NCI-H446 treated with DMSO at 0.1 percent for 48 hours (cell line): ENCODE measurements at places on chromosomes 6 and 20.

GRCh38 chr6:31538805-31539400 lies 2.9 kb downstream of the DDX39B start:
- DNase-seq: no peak

GRCh38 chr20:56245761-56246160 lies 2.8 kb upstream of the MC3R start:
- DNase-seq: no peak

DNA sequence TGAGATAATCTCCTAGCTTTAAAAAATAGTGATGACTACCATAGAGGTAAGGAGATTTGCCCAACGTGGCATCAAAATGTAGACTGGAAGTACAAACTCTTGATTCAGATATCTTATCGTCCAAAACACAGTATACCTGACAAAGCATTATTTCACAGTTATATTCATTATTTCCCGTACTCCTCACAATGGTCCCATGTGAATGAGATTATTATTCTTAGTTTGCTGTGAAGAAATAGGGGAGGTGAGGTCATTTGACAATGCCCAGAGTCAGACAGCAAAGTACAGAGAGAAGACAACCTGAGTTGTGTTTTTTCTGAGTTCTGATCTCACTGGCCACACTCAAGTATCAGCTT lies 1.2 kb upstream of the TFB1M start:
- DNase-seq: no peak

DNA sequence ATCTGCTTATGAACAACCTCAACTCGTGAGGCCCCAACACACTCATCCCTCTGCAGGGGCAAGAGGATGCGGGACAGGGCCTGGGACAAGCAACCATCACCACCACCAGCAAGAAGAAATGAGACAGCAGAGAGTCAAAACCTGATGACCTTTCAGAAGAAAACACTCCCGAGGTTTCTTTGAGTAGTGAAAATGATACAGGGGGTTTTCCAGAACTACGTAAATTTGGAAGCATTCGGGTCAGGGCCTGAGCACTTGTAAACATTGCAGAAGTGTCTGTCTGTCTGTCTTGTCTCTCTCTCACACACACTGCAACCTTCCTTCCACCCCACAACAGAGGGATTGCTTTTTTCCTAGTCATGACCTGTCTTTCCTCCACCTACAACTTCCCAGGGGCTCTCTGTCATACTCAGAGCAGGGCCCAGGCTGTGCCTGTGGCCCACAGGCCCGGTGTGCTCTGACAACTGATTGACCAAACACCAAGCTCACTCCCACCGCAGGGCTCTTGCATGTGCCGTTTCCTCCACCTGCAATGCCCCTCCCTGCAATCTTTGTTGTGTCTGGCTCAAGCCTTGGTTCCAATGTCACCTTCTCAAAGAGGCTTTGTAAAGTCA lies 90.9 kb downstream of the BMP7 start:
- DNase-seq: no peak

DNA sequence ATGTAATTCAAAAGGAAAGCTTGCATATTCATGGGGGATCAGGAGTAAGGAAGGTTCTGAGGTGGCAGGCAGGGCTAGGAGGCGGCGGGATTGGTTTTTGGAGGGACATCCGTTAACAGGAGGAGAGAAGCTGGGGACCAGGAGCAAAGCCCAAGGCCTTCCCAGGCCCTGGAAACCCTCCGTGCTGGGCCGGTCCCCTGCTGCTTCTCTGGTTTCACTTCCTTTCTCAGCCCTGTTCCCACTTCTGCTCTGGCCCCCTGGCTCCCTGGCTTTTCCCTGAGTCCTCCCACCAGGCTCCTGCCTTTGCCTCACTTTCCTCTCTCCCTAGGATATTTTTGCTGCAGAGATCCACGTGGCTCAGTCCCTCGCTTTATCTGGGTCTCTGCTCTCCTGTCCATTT lies 26.4 kb upstream of the SALL4 start:
- no peak for DNase-seq

DNA sequence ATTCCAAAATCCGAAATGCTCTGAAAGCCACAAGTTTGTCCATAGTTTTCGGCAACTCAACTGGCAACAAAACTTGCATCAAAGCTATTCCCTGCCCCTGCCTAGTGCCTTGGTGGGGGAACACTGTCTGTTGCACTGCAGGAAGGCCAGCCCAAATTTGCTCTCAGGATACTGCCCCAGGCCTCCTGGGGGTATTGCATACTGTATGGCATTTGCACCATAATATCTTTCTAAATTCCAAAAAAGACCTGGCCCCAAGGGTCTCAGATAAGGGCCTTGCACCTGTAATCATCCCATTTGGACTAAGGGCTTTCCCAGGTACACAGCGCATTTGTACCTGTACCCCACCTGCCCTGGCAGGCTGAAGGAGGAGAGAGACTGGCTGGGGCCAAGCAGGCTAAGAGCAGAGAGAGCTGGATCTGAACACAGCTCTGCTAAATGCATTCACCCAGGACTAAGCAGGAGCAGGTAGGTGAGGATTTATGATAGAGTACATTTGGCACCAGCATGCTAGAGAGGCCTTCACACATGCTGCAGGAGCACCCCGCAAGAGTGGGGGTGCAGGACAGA lies 4.0 kb upstream of the GRM4 start:
- DNase-seq: no peak

DNA sequence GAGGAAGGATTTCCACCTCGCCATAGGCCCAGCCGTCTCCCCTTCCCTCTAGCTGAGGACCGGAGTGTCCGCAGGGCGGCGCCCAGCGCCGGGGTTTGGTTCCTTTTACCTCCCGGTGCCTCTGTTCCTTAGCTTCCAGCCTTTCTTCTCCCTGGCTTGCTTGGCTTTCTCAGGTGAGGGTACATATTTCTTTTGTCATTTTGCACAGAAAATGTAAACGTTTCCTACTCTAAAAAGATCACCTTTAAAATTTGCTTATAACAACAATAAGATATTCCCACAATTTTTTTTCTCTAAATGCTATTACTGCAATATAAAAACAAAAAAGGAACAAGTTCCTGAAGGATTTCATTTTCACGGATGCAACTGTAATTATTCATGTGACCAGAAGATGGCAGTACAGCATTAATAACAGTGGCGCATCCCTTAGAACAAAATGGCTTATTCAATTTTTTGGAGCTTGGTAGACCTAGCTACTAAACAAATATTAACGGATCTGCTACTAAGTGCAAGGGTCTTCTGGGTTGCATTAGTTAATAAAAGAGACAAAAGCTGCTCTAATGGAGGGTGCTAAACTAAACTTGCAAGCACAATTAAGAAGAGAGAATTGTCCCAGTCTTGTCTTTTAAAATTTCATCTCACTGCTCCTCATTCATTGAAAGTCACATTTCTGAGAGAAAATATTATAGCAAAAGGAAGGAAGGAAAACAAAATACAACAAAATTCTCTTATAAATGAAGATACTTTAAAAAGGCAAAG lies 172.9 kb downstream of the ADGRG6 start:
- DNase-seq: peak; percentile 58

DNA sequence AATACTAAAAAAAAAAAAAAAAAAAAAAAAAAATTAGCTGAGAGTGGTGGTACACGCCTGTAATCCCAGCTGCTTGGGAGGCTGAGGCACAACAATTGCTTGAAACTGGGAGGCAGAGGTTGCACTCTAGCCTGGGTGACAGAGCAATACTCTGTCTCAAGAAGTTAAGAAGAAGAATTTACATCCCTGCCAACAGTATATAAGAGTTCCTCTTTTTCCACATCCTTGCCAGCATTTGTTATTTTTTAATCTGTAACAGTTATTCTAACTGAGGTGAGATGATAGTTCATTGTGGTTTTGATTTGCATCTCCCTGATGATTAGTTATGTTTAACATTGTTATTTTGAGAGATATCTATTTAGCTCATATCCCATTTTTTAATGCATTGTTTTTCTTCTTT lies 20.3 kb upstream of the DYNLRB1 start:
- DNase-seq: no peak

- no peak for DNase-seq
Observed at GRCh38 chr6:149477544-149477943, 7.3 kb downstream of the ZC3H12D start.

DNA sequence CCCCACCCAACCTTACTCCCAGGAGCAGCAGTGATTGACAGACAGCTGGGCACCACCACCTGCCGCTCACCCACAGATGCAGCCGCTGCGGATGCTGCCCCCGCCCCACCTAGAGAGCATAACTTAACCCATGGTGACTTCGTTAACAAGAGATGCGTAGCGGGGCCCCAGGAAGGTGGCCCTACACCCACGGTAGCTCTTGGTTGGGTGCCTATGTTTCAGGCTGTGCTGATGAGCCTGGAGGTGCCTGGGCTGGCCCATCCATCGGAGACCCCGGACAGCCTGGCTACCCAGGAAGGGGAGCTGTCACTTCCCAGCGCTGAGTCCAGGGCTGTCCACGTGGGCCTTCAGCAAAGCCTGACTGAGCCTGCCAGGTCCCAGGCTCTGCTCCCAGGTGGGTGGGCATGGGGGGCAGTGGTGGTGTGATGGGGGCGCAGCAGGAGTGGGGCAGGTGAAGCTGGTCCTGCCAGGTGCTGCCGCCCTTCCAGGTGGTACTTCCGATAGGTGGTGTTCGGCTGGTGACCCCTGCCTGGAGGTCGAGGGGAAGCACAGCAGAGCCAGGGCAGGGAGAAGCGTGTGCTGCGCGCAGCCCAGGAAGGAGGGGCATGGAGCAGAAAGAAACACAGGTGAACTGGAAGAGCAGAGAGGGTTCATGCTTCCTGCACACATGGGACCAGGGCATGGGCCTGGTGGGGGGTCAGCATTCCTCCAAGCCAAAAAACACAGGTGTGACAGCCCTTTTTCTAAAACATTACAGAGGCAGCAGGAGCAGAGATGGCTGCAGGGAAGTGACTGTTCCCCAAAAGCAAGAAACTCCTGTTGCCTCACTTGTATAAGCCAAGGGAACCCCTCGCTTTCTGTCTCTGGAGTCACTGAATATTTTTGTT lies 56.9 kb downstream of the SYNJ2 start:
- DNase-seq: no peak

- peak; percentile 39 for DNase-seq
Observed at GRCh38 chr6:17688481-17688880, 18.2 kb downstream of the NUP153 start.

GRCh38 chr6:36940027-36940426 lies 14.5 kb upstream of the PI16 start:
- DNase-seq: no peak

- DNase-seq: no peak
Observed at GRCh38 chr6:83309344-83309743, 116.2 kb downstream of the RWDD2A start.

DNA sequence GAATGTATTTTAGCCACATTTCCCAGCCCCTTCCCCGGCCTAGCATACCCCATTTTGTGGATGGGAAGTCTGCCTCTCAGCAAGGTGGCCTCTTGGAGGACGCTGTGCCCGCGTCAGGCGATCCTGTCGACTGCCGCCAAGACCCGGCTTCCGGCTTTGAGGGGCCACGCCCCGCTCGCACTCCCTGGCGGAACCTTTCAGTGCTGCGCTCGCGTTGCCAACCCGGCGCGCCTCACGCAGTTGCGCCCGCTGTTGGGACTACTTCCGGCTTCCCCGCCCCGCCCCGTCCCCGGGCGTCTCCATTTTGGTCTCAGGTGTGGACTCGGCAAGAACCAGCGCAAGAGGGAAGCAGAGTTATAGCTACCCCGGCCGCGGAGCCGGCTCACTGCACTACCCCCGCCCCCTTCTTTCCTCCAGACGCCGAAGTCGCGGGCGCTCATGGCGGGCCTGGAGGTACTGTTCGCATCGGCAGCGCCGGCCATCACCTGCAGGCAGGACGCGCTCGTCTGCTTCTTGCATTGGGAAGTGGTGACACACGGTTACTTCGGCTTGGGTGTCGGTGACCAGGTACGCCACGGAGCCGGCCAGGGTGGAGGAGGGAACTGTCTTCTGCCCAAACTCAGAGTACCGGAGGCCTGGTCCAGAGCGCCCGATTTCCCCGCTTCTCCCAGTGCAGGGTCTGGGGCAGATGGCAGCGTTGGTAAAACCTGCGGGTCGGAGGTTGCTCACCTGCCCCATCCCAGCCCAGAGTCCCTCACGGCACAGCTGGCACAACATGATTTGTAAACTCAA lies at the start of gene PSMF1:
Gene PSMF1 (plus strand): TSS at position 267 of the 792 bp plus-strand sequence. CDS start 172 bp downstream, at position 439.
- peak; percentile 87 for DNase-seq

DNA sequence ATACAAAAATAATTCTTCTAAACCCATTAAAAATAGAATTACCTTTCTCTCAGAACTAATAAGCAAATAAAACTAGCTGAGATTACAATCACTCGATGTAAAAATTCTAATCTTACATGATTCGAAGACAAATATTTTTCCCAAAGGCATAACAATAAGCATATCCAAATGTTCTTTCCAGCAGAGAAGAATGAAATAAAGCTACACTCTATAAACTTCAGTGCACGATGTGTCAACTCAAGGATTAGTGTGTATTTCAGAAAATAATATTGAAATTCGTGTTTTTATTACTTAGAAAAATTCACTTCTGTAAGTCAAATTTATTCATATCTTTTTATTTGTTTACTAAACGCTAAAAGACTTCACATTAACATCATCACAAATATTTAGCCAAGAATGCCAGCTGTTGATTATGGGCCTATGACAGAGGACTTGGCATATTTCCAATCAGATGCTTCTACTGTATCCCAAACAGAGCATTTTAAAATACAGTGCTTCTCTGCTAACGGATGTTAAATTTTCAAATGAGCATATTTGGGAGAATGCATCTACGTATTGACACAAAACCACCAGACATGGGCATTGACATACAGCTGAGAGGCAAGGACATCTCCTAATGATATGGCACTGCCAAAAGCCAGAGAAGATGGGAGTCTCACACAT lies 54.7 kb upstream of the PDE7B start:
- peak; percentile 59 for DNase-seq

GRCh38 chr20:2227861-2228260 lies 67.9 kb upstream of the TGM3 start:
- DNase-seq: no peak

DNA sequence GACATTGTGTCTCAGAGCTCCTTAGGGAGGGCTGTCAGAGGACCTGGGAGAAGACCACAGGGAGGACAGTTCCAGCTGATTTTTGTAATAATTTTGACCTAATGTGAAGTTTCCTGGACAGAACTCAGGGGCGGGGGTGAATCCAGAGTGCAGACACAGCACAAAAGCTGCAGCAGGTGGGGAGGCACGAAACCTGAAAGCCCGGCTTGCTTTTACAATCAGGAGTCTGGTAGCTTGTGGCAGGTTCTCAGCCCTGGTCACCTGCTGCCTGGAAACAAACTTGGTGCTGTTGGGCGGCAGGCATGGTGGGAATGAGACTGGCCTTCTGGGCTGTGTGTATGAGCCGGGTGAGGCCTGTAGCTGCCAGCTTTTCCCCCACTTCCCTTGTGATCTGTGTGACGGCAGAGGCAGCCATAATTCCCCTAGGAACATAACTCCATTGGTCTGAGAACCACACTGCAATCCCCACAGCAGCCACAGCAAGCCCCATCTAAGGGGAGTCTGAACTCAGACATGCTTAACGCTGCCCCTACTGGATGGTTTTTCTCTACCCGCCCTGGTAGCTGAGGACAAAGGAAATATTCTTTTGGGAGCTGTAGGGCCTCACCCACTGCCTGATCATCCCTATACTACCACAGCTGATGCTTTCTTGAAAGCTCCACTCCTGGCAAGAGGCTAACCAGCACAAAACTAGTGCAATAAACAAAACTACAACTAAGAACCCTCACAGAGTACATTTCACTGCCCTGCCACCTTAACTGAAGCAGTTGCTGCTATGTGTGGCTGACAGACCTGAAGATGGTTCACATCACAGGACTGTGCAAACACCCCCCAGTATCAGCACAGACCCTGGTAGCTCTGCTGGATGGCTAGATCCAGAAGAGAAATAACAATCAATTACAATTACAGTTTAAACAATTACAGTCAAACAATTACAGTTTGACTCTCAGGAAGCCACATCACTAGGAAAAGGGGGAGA lies 1055.1 kb upstream of the GJE1 start:
- DNase-seq: no peak
